Epithelial cell of proximal tubule (primary cell): ENCODE measurements at places on chromosomes 5 and 9. TPM values are rescaled to one million over a fixed set of nuclear protein-coding genes. Genes with fewer than 3 reads are reported as not detected.

DNA sequence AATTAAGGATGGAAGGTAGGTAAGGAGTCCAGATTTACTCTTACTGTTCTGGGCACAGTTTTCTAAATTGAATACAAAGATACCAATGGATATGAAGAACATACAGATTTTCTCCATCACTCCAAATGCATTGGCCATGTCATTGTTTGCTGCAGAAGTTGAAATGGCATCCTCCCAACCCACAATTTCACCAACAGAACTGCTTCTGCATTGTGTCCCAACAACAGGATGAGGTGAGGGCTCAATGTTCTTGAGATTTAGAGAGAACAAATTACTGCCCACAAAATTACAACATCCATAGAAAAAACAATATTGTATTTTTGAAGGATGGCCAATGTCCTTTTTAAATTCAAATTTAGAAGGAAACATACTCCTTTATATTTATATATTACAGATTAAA is 88.9 kb downstream of the NUDT12 start:
- DNase-seq, result no peak

- DNase-seq, result no peak
These were observed 17.5 kb upstream of the ECPAS start for GRCh38 chr9:111501648-111502047.

GRCh38 chr5:151257731-151258181 is 4.8 kb downstream of the GM2A start:
- no peak for DNase-seq

- DNase-seq, result peak; percentile 16
These were observed 215.8 kb upstream of the TRIM32 start for GRCh38 chr9:116471093-116471906.

DNA sequence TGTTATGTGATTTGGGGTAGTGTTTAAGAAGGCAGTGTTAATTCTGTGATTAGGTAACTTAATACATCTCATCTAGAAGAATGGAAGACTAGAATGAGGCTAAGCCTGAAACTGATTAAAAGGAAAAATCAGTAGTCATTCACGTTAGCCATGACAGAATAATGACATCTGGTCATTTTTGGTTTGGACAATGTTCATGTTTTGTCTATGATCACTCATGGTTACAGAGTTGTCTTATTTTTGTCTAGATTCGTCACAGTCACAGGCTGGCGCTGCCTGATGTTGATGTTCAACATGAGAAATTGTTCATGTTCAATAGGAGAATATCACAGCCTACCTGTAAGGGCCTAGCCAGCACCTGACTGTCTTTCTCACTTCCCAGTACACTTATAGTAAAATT is 9.5 kb upstream of the DOCK2 start:
- no peak for DNase-seq

DNA sequence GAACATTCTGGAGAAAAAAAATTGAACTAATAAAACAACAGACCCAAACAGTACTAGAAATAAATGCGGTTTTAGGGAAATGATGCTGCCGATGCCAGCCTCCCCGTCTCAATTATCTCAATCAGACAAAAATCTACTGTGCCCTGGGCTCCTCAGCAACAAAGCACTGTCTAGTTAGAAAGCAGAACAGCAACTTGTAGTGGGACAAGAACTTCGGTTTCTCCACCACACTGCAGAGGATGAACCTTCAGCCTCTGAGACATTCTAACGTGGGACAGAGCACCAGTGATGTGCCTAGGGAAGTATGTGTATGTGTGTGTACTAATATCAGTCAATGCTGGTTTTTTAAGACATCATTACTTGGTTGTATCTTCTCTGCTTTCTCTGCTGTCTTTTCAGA is 11.1 kb upstream of the CAST start:
- no peak for DNase-seq

Gene ZBTB26
- 2.5 and 2.9 TPM in 2 replicates for total RNA-seq

Gene F2RL1
- 91.6 and 112 TPM in 2 replicates for total RNA-seq

Gene ATP10B
- 0.06 TPM in 1 of 2 replicates, not detected in the other for total RNA-seq
